ENCODE measurements at places on chromosomes 5 and 9.

DNA sequence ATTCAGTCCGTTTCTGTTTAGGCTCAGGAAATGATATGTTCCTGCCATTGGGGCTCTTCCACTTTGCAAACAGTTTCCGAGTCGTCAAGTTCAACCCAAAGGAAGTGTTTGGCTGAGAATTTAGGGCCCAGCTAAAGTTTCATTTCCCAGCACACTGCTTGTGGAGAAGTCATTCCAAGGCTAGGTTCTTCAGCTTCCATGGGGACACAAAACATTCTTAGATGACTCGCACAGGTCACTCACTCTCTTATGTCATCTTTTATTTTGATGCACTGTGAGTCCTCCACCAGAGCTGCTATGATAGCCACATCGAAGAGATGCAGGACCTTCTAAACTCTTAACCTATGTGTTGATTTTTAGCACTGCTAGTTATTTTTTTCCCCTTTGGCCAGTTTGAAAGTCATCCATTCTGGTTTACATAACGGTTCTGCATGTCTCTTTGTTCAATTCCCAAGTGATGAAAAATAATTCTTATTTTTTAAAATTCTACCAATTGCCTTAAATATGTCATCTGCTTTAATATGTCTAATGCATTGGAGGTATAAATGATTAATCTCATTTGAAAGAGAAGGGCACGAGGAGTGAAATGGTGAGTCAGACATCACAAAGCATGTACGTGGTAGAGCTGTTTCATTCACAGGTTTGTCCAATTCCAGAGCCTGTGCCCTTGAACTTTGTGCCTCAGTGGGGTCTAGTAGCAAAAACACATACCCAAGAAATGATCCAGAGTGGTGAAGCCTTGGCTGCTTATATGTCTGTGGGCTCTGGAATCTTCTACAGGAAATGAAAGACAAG is 84.3 kb downstream of the ZNF462 start:
- DNase-seq, result no peak

- no peak for DNase-seq
Measured at GRCh38 chr5:98173334-98173733, 600.1 kb upstream of the RGMB start.

DNA sequence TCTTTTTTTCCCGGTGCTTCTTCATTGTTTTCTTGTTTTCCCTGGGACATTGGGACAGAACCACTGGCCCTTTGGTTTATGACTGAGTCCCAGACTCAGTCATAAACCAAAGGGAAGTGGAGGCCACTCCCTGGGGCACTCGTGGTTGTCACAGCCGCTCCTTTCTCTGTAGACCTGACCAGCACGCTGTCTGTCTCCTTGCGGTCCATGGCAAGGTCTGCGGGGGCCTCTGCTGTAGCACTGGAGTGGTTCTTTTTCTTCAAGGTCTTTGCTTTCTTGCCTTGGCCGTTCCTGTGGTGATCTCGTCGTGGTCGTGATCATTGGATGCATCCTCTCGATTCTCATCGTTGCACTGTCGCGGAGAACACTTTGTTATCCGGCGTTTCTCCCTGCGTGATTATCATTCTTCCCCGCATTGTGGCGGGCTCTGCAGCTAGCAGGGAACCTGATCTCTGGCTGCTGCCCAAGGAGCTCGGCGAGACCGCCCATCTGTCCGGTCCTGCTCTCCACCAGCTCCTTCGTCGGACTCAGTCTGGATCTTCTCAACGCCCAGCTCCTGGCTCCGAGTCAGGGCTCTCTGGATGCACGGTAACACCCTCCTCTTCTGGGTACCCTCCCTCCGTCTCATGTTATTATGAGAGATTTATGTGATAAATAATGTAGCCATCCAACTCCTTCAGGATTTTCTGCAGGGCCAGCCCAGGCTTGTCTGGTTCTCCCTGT is 43.5 kb upstream of the MPDZ start:
- no peak for DNase-seq

GRCh38 chr9:133492061-133493021 is 13.4 kb upstream of the SLC2A6 start:
- DNase-seq, result no peak

- DNase-seq, result no peak
Measured at GRCh38 chr9:134781591-134782302, 98.9 kb upstream of the FCN2 start.

- DNase-seq, result no peak
Measured at GRCh38 chr9:113788616-113789330, 87.3 kb upstream of the ZNF618 start.

DNA sequence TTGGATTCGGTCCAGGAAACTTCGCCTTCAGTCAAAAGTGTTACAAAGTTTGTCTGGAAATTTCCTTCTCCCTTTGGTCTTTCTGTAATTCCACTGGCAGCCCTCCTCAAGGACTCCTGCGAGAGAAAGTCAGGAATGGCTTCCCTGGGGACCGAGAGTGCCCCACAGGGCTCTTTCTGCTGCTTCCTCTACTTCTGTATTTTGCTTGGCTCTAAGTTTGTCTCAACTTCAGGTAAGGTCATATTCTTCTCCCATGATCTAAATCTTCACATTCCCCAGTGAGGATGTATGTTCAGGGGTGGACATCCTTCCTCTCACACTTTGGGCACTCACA is 10.3 kb upstream of the RIOK2 start:
- no peak for DNase-seq

- peak; percentile 26 for DNase-seq
Measured at GRCh38 chr9:13351778-13352386, 72.4 kb upstream of the MPDZ start.

DNA sequence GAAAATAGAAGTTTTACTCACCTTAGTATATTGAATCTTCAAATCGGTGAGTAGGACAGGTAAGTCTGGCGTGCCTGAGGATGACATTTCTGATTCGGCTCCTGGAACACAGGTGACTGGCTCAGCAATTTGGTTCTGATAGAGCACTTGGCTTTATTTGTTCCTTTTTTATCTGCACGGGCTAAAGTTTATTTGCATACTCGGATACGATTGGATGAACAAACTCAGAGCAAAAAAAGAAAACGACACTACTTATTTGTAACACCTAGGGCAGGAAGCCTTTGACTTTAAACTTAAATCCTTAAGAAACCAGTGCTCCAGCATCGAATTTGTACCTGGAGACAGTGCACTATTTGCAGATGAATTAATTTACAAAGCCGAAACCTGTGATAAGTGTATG is at the start of gene ALDH1A1:
TSS of gene ALDH1A1 (minus strand) at position 140 of the 400 bp plus-strand sequence. CDS start at position 87, 53 bp downstream.
- DNase-seq, result no peak

GRCh38 chr5:50328193-50328729 is 112.8 kb downstream of the EMB start:
- DNase-seq, result no peak

DNA sequence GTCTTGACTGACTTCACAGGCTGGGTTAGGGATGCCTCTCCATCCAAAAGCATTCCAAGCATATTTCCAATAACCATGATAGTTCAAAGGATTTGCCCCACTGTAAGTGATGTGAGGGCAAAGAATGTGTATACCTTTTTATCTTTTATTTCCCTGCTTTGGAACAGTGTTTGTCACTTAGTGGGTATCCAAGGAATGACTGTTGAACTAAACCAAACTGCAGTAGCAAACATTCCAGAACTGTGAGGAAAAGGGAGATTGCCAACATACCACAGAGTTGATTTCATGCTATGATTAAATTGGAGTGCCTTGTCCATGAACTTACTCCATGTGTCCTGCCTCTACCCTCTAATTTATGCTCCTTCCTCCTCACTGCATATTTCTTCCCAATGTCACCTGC is 400.0 kb downstream of the KIAA0825 start:
- no peak for DNase-seq

DNA sequence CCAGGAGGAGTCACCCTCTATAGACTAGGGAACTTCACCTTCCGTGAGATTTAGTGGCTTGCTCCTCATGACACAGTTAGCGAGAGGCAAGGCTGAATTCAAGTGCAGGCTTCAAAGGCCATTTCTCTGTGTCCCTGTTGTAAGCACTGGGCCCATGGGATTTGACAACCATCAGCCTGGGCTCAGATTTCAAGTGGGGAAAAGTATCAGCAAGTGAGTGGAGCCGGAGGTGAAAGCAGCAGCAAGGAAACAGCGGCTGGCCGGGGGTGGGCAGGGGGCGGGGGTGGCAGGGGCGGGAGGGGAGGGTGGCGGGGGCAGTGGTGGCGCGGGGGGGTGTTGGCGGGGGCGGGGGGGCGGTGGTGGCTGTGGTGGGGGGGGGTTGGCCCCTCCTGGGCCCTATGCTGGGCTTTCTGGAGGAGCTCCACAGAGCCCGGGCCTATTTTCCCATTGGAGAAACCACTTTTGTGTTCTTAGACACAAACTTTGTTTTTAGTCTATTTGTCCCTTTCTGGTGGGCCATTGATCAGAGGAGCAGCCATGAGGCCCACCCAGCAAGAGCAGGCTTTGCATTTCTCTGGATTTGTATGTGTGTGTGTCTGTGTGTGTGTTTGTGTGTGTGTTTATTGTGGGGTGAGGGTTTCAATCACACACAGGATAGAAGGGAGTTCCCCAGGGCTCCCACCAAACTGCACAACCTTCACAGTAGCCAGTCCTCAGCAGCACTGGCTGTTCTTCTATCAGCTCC is 165.4 kb upstream of the RAI14 start:
- no peak for DNase-seq

DNA sequence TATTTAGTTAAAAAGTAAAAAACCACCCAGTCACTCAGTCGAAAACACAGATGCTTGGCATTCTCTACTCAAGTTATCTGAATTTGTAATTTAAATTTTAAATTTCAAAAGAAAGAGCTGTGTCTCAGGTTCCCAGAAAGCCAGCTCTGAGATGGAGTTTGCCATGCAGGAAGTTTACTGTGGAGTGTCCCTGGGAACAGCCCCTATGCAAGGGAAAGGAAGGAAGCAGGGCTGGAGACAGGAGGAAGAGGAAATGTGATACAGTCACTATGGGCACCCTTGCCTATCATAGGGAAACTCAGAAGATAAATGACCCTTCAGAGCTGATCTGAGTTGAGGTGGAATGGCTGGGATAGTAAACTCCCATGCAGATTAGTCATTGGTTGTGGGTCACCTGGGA is 408.8 kb upstream of the ACTBL2 start:
- DNase-seq, result no peak

DNA sequence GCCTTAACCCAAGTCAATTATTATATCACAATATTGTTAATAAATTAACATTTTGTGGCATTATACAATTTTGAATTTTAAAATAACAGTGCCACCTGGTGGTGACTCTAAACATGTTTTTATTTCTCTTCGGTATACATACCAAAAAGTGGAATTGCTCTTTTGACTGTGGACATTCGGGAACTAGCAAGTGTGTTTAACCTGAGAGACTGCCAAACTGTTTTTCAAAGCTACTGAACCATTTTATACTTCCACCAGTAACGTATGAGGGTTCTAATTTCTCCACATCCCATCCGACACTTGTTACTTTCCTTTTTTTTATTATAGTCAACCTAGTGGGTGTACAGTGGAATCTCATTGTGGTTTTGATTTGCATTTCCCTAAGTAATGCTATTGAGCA is 18.3 kb upstream of the HSDL2 start:
- no peak for DNase-seq

- DNase-seq, result no peak
Measured at GRCh38 chr5:138635265-138635664, 60.1 kb upstream of the HSPA9 start.

GRCh38 chr5:93281980-93282772 is 298.8 kb downstream of the NR2F1-AS1 start:
- DNase-seq, result no peak

GRCh38 chr9:97374811-97375210 is 37.1 kb upstream of the TDRD7 start:
- DNase-seq, result no peak

DNA sequence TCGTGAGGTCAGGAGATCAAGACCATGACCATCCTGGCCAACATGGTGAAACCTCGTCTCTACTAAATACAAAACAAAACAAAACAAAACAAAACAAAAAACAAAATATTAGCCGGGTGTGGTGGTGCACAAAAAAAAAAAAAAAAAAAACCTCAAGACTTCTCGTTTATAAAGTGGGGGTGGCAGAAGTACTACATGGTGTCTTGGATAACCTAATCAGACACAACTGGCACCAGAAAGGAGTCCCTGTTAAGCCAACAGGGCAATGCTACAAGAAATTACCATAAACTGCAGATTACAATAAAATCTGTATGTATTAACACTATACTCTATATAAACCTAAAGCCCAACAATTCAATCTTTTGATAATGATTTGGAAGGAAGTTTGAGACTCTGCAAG is 50.0 kb downstream of the SERINC5 start:
- DNase-seq, result no peak

GRCh38 chr9:129933185-129934040 is 98.2 kb downstream of the USP20 start:
- DNase-seq, result no peak

DNA sequence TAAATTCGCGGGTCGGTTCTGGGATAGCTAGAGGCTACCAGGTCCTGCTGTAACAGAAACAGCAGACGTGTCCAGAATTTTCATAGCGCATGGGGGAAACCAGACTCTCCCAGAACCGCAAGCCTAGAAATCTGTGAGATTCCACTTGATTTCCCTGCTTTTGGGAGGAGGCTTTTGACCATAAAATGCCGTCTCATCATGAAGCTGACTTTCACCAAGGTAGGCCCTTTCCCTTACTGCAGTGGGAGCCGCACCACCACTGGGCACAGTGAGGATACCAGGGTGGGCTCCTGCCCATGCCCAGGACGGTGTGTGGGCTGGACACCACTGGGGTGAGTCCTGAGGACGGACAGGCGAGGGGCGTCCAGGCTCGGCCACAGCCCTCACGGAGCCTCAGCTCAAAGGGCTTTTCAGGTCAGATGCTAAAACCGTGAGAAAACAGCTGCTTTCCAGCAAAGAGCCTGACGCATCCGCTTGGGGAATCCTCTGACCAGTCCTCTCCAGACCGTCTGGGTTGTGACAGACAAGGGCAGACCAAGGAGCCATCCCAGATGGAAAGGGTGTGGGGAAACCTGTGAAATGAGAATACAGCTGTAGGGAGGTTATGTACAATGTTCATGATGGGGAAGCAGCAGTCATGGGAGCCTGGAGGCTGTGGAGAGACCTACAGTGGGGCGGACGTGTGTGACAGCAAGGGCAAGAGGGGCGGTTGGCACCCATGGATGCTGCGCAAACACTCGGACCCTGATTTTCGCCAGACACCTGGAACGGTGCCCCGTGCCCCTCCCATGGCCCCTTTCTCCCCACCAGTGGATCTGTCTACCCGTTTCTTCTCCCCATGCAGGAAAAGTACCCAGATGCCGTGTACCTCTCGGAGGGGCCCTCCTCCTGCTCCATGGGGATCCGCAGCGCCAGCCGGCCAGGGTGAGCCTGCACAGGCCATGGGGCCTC is 59.2 kb downstream of the IPPK start:
- no peak for DNase-seq

DNA sequence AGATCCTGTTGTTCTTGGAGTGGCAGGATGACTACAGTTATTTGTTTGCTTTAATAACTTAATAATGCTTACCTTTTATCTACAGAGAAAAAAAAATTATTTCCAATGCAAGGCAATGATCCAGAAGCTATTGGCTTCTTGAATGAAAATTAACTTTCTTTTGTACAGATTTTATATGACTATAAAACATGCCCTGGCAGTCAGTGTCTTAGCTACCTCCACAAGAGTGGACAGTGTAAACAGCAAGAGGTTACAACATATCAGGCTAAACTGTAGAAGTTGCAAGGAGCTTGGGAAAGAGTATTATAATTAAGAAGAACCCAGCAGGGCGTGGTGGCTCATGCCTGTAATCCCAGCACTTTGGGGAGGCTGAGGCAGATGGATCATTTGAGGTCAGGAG is 49.1 kb downstream of the BNC2 start:
- no peak for DNase-seq

GRCh38 chr5:34656001-34656699 is at the start of gene RAI14:
RAI14 (plus strand) TSS chr5:34656328; CDS start chr5:34686920, 30,592 bp downstream.
- DNase-seq, result peak; percentile 80
